ENCODE measurements at places on chromosomes 5 and 9.

GRCh38 chr9:134253606-134254205 lies 72.5 kb upstream of the RXRA start:
- no peak for DNase-seq

- no peak for DNase-seq
These were observed 28.5 kb downstream of the NFIL3 start for GRCh38 chr9:91395106-91395552.

- DNase-seq: no peak
These were observed 73.6 kb upstream of the RPS23 start for GRCh38 chr5:82351754-82352145.

DNA sequence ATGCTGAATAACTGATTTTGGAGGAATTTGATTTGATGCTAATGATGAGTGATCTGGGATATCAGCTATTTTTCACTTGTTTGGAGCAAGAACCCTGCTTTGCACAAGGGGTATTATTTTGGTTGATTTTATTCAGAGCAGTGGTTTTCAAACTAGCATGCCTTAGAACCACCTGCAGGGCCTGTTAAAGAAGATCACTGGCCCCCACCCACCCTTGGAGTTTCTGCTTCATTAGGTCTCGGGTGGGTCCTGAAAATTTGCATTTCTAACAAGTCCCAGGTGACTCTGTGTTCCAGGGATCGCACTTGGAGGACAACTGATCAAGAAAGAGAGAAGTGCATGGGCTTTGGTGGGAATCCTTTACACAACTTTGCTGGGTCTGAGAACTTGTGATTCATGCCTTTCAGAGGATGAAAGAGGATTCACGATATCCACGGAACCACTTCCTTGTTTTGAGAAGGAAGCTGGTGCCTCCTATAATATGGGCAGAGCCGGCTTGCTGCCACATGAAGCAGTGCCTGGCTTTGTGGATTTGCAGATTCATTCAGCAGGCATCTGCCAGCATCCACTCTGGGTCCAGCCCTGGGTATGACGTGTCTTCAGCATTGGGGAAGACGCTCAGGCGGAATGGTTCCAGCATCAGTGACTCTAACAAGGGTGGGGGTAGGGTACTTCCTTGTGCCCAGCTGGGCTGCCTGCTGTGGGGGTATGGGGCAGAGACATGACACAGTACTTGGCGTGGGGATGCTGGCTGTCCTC lies 106.6 kb upstream of the PITX1 start:
- DNase-seq: peak; percentile 77

DNA sequence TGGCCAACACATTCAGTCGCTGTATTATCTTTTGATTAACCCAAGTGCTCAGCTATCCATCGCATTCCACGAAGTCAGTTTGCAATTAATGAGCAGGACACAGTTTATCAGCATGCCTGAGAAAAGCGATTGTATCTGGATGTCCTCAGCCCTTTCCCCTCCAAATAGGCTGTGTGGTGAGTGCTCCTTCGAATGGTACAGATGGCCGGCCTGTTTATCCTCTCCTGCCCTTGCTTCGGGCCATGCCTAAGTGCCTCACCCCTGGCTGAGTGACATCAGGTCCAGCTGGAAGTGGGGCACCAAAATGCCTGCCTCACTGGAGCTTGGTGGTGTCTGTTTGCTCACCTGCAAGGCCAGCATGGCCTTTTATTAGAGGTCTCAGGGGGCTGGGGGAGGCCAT lies 317.3 kb downstream of the GADD45G start:
- no peak for DNase-seq

DNA sequence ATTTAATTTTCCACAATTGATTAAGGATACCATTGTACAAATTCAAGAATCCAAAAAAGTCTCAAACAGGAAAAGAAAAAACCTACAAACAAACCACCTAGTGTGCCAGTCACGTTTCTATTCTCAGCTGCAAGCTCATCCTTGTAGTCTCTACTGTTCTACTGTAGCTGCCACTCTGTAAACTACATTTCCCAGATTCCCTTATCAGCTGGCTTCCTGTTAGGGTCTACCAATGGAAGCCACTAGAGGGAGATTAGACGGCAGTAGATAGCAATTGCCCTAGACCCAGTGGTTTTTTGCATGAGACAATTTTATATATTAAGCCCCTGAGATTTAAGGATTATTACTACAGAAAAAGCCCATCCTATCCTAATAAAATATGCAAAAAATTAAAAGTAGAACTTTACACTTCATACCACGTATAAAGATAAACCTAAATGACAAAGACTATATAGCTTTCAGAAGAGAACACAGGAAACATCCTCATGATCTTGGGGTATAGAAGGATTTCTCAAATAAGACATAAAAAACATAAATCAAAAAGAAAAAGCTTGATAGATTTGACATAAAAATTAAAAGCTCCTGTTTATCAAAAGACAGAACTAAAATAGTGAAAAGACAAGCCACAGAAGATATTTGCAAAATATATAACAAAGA lies 37.4 kb downstream of the P4HA2 start:
- DNase-seq: no peak

DNA sequence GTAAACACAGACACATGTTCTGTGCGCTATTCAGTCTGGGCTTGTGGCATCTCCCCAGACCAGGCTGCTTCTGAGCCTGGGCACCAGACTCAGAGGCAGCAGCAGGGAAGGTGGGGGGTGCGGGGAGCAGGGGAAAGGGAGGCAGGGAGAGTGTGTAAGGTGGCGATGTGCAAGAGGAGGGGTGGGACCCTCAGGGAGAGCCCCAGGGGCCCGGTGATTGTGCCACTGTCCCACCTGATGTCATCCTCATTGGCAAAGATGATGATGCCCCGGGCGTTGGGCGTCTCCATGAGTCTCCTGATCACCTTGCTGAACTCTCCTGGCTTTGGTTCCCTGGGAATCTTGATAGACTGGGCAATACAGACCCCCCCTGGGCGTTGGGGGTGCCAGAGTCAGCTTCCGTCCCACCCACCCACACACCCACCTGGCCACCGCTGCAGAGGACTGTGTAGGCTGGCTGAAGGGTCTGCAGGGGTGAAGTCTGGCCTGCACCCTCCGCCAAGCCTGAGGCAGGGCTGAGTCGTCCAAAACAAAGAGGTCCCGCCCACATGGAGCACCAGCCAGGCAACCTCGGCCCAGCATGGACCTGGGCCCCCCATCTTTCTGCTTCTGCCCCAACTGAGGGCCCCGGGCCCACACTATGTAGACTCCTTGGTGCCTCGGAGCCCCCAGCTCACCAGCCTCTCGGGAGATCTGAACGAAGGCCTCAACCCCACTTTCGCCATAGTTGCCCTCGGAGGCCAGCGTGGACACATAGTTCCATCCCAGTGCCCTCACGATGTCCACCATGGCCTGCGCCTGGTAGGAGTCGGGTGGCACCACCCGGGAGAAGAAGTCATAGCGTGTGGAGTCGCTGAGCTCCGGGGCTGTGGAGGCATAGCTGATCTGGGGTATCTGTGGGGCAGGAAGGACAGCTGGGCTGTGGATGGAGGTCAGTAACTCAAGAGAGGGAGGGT lies 3.7 kb downstream of the GRM6 start:
- DNase-seq: no peak

DNA sequence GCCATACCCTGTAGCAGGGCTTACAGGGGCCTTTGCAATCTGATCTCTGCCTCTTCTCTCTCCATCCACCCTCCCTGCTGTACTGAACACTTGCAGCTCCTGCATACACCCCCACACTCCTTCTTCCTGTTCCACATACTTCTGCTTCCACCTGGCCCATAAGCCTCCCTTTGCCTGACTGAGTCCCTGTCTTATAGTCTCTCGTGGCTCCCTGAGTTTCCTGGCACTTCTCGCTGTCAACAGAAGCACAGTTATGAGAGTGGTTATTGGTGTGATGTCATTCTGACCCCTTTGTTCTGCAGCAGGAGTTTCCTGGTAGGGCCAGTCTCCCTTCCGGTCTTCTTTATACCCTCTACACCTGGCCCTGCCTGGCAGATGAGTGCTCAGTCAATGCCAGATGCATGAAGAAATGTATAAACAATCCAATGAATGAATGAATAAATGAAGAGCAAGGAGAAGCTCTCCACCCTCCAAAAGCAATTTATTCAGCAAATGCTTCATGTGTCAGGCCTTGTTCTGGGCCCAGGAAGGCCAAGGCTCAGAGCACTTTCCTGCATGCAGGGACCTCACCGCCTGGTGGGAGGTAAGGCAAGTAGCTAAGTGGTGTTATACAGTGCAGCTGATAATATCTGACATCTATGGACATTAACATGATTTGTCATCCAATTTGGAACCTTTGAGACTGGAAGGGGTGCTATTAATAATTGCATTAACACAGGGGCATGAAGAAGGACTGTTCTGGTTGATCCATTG lies 20.5 kb upstream of the CSF1R start:
- DNase-seq: no peak

DNA sequence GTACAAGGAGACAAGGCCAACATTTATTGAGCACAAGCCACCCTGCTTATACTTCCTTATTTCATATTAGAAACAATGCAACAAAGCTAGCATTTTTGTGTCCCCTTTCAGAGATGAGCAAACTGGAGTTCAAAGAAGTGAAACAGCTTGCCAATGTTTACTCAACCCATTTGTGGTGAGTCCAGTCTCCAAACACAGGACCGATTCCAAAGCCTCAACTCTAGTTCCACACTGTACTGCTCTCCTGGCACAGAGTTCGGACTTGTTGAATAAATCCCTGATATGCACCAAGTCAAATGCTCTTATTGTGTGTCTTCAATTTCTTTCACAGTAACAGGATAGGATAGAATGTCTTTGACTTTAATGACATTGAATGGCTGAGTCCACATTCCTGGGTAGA lies 604.8 kb upstream of the BRINP1 start:
- no peak for DNase-seq

- DNase-seq: no peak
These were observed 47.3 kb downstream of the UHRF2 start for GRCh38 chr9:6460189-6460768.

DNA sequence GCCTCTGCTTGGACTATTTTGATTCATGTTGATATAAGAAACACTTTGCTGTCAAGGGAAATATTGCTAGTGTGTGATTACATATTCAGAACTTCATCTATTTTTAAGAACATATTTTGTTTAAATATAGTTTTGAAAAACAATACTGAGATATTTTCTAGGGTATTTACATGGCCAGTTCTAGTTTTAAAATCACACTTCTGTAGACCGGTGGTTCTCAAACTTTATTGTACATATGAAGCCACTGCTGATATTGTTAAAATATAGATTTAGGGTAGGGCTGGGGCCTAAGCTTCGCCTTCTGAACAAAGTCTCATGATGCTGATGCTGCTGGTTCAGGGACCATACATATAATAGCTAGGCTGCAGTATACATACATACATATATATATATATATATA lies 1000.0 kb downstream of the PTPRD start:
- DNase-seq: no peak

- DNase-seq: no peak
These were observed 40.7 kb downstream of the UGCG start for GRCh38 chr9:111937301-111937700.

DNA sequence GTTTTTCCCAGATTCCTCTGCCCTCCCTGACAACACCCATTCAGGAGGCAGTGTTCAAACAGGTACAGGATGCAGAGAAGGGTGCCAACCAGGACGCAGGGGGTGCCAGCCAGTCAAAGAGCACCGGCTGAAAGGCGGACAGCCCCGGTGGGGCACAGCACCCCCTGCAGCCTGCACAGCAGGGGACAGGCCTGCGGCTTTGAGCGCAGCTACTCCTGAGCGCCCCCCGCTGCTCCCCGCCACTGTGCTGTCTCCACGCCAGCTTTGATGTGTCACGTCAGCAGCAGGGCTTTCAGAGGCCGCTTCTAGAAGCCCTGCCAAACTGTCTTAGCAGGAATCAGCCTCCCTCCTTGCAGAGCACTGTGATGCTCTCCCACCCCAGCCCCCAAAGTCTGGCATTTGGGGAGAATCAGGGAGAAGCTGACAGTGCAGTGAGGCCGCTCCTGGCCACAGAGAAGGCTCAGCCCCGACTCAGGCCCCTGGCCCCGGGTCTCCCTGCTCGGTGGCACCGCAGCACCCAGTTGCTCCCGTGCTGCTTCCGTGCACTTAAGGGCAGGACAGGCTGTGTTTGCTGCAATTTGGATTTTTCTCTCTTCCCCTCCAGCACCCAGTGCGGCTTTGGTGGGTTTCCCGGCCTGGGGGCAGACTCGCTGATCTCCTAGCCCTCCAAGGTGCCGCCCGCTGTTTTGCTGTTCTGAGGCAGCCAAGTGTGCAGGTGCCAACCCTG lies 20.3 kb downstream of the AK8 start:
- no peak for DNase-seq

- no peak for DNase-seq
These were observed 47.4 kb downstream of the MYO10 start for GRCh38 chr5:16888694-16889124.

- no peak for DNase-seq
These were observed 13.6 kb upstream of the TMOD1 start for GRCh38 chr9:97487861-97488260.

- no peak for DNase-seq
These were observed 288.7 kb downstream of the CEMIP2 start for GRCh38 chr9:71479621-71480020.

DNA sequence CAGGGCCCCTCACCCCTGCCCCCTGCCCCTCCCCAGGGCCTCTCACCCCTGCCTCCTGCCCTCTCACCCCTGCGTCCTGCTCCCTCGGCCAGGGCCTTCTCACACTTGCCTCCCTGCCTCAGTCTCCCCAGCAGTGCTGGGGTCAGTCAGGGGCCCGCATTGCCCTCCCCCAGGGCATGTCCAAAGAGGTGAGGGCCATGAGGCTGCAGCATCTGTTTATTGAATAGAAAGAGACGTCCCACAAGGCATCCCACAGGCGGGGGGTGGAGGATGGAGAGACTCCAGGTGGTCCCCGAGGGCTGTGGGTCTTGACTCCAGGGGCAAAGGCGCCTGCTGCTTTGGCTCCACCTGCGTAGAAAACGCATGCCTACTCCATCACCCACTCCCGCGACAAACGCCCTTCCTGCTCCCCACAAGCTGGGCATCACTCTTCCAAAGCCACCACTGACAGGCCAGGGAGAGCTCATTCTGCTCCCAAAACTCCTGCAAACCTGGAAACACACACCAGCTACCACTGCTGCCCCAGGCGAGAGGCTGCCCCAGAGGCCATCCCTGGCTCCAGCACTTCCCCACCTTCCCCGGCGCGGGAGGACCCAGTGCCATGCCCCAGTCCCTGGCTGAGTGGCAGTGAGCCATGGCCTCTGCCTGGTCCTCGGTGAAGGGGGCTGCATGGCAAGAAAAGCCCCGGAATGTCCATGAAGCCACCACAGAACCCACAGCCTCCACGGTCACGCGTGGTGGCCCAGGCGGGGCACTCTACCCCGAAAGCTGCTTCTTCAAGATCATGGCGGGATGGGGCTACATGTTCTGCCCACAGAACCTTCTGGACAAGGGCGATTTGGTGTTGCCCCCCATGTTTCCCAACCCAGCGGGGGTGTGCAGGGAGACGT lies 1.6 kb upstream of the LCN8 start:
- peak; percentile 14 for DNase-seq

- no peak for DNase-seq
These were observed 13.1 kb upstream of the RLN1 start for GRCh38 chr9:5352637-5353248.

DNA sequence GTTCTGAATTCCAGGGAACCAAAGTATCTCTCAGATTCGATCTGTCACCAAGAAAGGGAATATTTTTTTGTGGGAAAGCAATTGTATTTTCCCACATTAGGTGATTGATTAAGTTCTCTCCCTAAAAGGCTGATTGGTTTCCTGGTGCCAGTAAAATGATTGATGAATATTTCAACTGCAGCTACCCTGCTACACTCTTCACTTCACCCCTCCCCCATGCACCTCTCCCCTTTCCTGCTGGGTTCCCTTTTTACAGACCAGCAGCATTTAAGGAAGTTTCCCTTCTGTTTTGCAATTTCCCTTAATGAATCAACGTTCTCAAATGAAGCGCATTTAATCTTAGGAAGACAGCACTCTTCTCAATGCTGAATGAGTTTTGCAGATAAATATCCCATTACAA lies 13.1 kb downstream of the NR6A1 start:
- DNase-seq: no peak

- DNase-seq: no peak
These were observed 46.8 kb upstream of the OTULINL start for GRCh38 chr5:14534773-14535172.

Data from CD4-positive, alpha-beta T cell treated with Interleukin-15 for 1 hour (primary cell).